Renal pelvis (tissue), 12 donors: ENCODE measurements at places on chromosomes 3 and 15.

DNA sequence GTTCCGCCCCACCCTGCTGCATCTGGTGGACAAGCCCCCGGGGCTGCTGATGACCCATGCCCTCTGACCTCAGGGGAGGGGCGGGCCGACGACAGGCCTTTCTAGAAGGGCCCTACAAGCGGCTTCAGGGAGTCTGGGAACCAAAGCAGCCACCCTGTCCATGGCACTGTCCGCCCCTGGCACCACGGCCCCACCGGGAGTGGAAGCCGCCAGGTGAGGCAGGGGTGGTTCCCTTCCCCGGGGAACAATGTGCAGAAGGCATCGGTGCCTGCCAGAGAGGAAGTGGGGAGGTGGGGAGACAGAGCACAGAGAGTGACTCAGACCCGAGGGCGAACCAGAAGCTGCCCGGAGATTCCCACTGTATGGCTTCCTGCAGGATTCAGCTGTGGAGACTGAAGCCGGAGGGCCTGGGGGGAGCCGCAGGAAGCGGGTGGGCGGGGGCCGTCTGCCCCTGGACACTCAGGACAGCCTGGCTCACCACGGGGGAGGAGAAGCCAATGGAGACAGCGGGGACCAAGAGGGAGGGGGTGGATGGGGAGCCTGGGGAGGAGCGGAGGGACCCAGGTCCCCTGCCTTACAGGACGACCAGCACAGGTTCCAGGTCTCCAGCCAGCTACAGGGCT lies 134.0 kb downstream of the TPRA1 start:
- DNase-seq = no peak

DNA sequence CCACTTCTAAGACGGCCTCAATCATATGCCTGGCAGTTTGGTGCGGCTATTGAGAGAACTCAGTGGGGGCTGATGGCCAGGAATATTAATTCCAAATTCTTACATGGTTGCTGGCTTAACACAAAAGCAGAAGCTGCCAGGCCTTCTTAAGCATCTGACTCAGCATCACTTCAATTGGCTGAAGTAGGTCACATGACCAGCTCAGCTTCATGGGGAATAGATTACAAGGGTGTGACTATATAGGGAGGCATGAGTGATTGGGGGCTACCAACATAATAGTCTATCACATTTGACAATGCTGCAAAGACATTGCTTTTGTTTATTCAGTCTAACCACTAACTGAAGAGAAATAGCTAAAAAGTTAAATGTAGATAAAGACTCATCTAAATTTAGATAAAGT lies 101.6 kb upstream of the ANKRD28 start:
- DNase-seq = no peak

DNA sequence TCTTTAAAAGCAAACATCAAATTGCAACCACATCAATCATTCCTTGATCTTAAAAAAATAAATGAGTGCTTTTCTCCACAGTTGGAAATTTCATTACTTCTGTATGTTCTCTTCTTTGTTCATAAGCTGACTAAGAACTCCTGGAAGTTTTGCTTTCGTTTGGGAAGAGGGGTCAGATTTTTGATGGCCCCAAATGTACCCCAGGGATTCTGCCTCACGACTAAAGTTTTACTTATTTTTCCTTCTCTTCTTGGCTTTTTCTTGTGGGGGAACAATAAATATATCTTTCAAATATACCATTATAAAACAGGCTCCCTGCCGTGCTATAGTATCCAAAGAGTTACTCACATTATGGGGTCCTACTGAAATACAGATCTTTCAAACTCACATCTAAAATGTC lies 215.0 kb upstream of the CDIN1 start:
- DNase-seq = no peak

DNA sequence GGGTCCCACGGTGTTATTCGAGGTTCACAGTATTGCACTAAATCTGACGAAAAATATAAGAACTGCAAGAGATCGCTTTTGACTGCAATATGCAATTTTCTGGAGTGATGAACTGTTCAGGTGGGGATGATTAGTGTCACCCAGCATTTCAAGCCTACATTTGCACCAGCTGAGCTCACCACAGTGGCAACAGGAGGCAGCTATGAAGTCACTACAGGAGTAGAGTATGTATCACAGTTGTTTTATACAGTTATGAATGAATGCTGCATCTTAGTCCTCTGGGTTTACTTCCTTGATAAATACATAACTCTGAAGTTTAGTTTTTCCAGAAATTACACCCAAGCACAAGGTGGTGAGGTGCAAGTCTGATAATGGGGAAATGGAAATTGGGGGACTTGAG lies 69.6 kb downstream of the CHSY1 start:
- DNase-seq = no peak

DNA sequence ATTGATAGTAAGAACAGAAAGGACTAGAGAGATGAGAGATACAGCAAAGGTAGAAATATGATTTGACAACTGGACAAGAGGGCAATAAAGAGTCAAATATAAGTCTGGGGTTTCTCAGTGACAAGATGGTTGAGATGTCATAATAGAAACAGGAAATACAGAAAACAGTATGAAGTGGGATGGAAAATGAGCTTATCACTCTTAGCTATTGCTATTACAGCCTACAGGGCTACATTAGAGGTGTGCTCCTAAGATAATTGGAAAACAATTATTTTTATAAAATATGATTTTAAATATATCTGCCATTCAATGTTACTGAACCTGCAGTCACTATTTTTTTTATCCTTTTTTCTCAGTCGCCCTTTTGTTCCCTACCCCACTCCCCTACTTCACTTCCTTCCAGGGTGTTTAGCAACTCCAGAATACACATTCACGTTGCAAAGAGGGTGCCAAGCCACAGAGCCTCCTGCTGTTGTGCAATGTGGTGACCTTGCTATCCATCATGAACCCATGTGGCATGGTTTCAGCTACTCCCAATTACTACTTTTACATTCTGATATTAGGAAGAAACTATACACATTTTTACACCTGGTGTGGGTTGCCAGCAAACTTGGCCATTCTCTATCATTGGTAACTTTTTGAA lies 6.0 kb downstream of the NRG4 start:
- DNase-seq = no peak

- DNase-seq = no peak
These were observed 989.0 kb downstream of the TBL1XR1 start for GRCh38 chr3:176208283-176208682.

DNA sequence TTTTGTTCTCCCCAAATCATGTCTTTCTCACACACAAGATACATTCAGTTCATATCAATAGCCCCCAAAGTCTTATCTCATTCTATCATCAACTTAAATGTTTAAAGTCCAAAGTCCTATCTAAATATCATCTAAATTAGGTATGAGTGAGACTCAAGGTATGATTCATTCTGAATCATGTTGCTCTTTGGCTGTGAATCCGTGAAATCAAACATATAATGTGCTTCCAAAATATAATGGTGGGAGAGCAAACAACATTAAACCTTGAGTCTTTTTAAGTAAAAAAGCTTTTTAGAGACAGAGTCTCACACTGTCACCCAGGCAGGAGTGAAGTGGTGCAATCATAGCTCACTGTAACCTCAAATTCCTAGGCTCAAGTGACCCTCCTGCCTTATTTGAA lies 139.1 kb downstream of the SAMMSON start:
- no peak for DNase-seq

DNA sequence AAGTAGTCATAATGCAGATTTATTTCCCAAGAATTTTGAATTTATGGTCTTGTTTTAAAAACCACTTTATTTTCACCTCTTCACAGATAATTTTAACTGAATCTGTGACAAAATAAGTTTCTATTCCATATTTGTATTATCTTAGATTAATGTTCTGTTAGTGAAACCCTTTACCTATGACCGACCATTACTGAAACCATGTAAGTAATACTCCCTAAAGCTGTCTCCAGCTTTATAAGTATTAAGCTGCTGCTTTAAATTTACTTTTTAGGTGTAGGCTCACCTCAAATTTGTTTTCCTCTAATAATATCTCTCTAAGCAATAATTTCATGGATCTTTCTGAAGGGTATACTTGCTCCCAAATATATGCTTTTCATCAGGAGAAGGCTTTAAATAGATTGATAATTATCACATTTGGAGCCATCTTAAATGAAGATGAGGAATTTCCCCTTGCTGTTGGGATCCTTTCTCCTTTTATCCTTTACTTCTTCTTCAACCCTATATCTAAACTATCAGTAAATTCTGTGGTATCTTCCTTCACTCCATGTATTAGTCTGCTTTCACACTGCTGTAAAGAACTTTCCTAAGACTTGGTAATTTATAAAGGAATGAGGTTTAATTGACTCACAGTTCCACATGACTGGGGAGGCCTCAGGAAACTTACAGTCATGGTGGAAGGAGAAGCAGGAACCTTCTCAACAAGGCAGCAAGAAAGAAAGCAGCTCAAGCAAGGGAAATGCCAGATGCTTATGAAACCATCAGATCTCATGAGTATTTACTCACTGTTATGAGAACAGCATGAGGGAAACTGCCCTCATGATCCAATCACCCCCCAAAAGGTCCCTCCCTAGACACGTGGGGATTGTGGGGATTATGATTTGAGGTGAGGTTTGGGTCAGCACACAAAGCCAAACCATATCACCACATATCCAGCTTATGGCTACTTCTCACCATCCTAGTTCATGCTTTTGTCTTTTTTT lies 92.3 kb upstream of the P2RY1 start:
- DNase-seq = no peak

DNA sequence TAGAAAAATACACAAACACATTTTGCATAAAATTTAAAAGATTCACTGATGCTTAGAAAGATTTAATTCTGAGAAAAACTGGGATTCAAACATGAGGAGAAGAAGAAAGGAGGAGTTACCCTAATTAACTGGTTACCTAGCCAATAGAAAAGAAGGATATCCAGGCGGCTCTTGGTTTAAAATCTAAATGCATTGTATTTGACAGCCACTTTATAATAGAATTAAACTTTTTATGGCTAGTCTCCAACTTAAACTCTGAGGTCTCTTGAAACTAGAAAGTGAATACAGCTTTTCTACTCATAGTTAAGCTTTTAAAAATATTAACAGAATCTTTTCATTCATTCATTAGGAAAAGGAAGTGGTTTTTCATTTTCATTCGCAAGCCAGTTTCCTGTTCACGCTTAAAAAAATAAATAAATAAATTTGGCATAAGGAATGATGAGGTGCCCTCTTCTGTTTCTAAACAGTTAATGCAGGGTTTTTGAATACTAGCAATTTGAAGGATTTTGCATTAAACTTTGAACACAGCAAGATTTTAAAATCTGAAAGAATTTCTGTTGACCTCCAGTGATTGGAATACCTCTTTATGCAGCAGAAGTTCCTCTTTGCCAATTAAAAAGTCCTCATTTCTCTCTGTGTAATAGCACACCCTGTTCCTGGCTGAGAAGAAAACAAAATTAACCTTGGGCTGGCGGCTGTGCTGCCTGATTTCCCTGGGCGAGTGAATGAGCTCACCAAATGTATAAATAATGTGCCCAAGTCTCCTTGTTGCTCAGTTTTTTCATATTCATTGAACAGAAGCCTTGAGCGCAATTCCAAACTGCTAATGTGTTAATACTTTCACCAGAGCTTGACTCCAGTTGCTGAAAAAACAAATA lies 105.1 kb downstream of the ZMAT3 start:
- peak; percentile 19 for DNase-seq

DNA sequence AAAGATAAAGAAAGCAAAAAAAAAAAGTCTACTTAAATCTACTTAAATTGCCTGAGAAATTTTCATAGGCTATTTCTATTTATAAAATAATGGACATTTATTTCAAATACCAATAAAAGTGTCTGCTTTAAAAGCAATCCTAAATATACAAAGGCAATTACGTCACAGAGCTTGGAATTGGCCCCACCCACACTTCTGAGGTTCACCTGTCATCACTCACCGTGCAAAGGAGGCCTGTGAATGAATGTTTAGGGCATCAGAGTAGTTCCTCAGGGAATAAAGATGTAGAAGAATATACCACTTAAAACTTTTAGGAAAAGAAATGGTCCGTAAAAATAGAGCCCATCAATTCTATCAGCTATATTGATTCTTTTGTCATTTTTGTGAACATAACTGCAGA lies 621.8 kb downstream of the ROBO1 start:
- DNase-seq = no peak

- no peak for DNase-seq
These were observed 608.3 kb downstream of the RBMS3 start for GRCh38 chr3:29889215-29889614.

- DNase-seq = no peak
These were observed 13.6 kb upstream of the TFG start for GRCh38 chr3:100695696-100696095.

DNA sequence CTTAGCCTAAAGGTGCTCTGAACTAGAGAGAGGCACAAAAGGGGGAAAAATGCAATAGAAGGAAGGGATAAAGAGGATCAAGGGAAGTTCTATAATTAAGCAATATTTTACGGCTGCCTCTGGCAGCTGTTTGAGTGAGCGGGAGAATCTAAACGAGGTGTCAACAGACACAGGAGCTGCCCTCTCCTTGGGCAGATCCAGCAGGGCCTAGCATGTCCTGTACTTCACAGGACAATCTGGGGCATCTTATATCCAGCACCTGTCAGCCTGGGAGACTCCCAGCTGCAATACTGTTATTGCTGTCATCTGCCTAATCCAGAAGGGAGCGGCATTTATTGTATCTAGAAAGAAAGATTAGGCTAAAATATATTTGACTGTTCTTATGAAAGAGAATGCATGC lies 68.9 kb downstream of the WWTR1 start:
- no peak for DNase-seq

GRCh38 chr15:44093836-44094235 lies 101.2 kb downstream of the FRMD5 start:
- no peak for DNase-seq

DNA sequence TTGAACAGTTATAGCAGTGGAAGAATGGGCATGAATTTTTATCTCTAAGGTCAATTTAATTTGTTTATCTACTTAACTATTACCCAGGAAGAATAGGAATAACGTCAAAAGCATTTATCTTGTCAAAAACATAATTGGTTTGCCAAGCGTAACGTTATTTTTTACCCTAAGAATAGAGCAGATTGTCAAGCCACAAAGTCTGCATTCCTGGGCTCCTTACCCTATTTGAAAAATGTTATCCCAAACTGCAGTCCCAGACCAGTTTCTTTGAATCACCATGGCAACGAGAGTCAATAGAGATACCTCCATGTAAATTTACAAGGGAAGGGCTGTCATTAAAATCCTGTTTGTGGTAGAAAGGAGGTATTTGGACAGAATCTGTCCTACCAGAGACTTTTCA lies 61.1 kb downstream of the CPNE4 start:
- DNase-seq = no peak

DNA sequence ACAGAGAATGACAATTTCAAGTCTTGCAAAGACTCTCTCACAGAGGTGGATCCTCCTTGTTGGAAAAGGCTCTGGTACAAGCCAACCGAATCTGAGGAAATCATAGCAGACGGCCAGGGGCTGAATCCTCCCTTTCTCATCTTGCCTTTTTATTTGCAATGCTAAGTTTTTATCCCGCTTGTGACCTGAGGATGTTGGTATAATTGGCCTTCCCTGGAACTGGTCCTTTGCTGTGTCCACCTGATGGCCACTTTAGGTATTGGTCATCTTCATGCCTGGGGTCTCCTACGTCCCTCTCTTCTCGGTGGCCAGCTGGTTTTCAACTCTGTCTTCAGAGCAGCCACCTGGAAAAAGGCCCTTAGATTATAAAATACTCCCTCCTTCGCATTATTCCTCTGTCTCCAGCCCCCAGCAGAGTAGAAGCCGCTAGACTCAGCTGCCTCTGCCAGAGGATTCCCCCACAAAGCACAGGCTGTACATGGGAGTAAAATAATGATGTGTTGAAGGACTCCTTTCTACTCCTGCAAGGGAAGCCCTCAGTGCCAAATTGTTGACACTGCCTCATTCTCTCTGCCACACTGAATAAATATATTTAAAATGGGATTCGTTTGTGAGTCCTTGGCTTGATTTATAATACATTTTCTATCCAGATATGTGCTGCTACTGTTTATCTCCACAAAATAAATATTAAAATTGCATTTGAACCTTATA lies 208.9 kb upstream of the CFAP20DC start:
- no peak for DNase-seq

- DNase-seq = no peak
These were observed 27.6 kb downstream of the ALS2CL start for GRCh38 chr3:46665763-46666452.
